AG20443 (cell line): ENCODE measurements at places on chromosomes 7 and 10.

- peak; percentile 18 for DNase-seq
Measured at GRCh38 chr7:98133621-98134303, 27.1 kb downstream of the LMTK2 start.

GRCh38 chr7:73918926-73919693, 58.2 kb downstream of the TMEM270 start:
- peak; percentile 13 for DNase-seq

DNA sequence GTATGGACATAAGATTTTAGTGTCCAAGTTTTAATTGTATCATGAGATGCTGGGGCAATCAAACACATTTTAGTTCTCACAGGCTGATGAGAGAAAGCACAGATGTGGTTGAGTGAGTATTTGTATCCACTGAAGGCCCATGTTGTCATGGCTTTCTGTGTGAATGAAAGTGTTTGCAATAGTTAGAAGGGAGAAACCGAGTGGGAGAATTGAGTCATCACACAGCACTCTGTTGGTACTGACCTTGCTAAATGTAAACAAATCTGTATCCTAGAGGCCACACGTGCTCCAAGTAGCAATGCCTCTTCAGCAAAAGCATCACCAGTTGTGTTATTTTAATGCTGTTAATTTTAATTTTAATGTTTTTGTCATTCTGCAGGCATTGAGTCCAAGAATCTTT, 121.2 kb downstream of the EMX2 start:
- peak; percentile 84 for DNase-seq

DNA sequence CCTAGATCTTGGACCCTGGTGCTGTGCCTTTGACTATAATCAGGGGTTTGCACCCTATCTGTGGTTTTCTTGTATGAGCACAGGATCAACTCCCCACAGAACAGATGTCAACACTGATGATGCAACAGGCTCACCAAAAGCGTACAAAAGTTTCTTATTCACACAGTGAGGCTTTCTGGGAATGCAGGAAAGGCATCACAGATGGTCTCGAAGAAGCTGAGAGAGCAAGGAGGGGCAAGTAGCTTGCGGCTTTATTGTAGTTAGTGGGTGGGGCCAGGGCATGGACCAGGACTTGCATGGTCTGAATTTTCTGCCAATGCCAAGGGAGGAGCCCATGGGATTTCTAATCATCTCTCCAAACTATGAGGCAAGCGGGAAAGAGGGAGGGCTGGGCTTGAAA, 46.2 kb downstream of the SEC61G start:
- no peak for DNase-seq

DNA sequence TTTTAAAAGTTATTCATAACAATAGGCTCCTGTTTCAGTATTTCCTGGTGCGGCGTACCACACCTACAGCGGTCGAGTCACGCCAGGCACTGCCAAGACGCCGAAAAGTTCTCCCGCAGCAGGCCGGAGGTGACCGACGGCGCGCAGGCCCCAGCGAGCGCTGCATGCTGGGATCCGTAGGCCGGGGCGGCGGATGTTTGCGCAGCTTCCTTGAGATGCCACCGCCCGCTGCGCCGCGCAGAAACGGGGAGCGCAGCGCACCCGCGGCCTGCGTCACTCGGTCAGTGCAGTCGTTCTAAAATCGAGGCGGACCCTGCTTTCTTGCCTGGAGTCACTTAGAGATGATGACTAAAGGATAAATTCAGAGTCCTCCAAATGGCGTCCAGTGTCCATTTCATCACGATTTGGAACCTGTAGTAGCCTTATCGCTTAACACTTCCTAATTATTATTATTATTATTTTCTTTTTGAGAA, 1.3 kb upstream of the KIF11 start:
- peak; percentile 95 for DNase-seq

DNA sequence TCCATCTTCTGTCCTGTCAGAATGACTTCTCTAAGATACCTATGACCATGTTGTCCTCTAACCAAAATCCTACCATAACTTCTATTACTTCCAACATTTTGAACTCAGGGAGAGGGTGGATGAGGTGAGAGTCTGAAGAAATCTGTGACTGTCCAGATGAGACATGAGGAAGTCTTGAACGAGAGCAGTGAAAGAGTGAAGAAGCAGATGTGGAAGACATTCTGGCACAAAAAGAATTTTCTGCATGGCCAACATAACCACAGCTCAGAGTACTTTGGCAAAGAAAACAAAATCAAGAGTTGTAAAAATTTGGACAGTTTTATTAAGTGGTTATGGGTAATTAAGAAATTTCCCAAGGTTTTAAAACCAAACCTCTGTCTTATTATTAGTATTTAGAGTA, 141.6 kb downstream of the CPEB3 start:
- no peak for DNase-seq

- DNase-seq: no peak
Measured at GRCh38 chr10:48511066-48511874, 93.6 kb downstream of the ARHGAP22 start.

DNA sequence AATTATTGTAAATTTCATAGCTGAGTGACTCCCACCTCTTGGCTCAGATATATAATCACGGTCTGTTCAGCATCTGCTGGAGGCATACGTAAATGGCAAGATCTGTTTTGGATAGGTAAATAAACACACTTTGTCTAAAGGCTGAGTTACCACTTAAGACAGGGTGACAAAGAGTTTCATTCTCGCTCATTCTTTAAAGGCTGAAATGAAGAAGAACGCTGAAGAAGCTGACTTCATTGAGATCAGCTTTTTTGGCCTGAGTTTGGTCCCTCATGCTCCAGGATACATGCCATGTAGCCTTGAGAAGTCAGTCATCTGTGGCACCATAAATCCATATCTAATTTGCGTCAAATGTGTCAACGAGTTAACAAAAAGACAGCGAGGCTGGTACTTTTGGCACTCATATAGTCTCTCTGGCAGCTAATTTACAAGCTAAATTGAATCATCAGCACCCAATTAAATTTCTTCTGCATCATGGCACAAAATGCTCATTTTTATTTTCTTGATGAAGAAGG, 309.9 kb downstream of the GPAM start:
- DNase-seq: no peak

DNA sequence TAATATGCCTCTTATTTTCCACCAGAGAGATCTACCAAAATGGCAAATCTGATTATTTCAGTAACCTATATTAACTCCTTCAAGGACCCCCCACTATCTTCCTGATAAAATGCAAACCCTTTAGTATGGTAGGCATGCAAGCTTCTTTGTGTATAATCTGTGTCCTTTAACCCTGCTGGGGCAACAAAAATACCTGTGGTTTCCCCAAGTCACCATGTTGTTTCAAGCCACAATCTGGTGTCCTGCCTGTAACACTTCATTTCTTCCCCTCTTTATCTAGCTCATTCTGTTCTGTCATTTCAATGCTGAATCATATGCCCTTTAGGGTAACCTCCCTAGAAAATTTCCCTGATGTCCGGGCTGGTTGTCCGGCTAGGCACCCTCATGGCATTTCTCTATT, 5.3 kb downstream of the CALCR start:
- no peak for DNase-seq

DNA sequence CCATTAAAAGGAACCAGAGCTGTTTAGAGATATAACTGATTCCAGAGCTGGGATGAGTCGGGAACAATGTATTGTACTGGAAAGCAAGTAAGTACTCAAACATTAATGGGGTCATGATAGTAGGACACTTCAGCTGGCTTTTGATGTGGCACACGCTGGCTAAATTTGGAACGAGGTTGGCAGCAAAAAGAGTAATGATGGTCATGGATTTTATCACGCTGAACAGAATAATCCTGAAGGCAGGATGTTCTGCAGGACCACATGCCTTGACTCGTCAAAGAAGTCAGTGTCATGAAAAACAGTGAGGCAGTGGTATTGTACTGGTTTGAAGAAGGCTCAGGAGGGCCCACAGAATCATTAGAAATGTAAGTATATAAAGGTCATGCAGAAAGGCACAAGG, 220.3 kb downstream of the SNX13 start:
- no peak for DNase-seq

DNA sequence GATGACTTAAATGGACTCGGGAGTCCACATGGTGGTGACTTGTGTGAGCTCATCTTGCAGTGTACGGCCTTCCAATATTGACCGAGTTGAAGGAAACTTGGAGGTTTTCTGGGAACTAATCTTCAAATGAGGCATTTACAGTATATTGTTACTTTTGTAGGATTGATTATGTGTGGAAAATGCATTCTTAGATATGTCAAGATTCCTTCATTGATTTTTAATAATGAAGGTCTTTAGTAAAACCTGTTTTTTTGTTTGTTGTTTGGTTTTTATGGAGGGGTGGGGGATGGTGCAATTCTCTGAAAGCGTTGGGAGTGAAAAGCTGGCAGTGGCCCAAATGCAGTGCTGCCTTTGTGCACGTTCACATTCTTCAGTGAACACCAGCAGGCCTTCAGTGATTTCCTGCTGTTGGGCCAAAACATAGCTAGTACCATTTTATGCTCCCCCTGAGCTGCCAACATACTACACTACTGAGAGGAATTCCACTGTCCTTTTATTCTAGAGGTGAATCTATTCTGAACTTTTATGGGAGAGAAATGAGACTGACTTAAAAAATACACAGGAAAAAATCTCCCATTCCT, 50.4 kb downstream of the CCNY start:
- DNase-seq: no peak

DNA sequence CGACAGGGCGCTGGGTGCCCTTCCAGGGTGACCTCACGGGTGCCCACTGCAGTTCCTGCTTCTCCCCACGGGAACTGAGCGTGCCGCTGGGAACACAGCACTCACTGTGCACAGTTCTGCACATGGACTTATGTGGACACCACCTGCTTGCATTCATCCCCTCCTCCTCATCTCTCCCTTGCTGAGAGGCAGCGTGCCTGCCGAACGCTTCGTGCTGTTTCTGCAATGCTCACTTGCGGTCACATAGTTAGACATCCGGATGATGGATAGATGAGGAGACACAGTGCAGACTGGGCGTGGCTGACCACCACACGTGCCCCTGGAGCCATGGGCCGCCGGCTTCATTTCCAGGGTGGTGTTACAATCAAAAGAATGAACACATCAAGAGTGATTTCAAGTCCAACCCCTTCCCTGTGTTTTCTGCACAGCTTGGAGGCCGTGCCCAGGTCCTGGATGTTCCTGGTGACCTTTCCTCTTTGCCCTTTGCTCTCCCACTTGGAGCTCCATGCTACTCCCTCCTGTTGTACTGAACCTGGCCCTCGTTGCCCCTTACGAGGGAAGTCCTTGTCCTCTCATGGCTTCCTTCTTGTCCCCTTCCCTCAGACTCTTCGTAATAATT, 119.4 kb downstream of the VIPR2 start:
- DNase-seq: peak; percentile 28

GRCh38 chr7:151351027-151351426, 9.4 kb downstream of the NUB1 start:
- DNase-seq: no peak

DNA sequence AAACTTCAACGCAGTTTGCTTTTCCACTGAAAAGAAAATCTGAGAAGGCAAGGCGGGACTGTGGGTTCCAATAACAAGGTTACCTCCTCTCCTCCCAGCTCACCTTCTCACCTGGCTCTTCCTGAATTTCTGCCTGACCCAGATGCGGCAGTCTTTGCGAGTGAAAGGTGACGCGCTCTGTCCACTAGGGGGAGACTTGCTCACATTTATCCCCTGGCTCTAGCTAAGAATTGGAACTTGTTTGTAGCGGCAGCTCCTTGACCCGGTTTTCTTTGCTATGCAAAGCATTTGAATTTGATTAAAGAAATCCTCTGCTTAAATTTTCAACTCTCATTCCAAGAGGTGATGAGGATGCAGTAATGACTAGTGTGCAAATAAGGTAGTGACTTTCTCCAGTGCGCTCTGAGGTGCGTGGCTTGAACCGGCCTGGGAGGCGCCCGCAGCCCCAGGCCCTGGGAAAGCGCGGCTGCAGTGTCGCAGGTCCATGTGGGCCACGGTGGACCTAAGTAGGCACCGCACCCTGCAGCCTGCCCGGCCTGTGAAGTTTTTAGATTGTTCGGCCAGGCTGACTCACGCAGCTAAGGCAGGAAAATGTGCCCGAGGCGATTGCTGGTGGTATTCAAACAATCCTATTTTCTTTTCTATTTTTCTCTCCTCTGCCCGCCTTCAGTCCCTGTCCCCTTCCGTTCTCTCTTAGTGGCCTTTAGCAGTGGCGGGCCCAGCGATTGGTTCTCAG, 336.9 kb upstream of the NPSR1 start:
- DNase-seq: peak; percentile 86

DNA sequence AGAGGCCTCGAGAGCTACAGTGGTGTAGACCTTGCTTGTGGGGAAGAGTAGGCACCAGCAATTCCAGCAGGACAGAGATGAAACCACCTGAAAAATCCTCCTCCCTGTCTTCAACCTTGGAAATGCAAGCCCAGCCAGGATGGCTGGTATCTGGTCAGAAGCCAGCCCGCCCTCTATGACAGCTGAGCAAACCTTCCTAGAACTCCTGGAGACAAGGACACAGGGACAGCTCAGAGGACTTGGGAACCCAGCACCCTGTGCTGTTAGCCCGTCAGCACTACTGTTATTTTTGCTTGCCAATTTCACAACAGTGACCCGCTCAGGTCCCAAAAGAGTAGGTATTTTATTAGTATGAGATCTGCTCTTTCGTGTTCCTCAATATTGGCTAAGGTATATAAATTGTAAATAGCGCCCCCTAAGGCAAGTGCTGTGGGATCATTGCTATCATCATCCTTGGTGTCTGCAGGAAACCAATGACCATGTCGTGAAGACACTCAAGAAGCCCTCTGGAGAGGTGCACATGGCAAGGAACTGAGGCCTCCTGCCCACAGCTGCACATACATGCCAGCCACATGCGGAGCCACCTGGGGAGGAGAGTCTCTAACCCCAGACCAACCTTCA, 156.5 kb upstream of the CHST15 start:
- no peak for DNase-seq

GRCh38 chr7:82605247-82605864, 161.8 kb upstream of the CACNA2D1 start:
- DNase-seq: peak; percentile 45

- DNase-seq: no peak
Measured at GRCh38 chr10:2476218-2476811, 591.0 kb upstream of the PFKP start.
